Activated T-helper 2 cell treated with anti-CD3 and anti-CD28 coated beads, Interferon-gamma antibody, Interleukin-2, Interleukin-4, amounts not matched to agents 10 μg/mL and 5 μg/mL and 100 μg/mL, durations not matched to agents 14 hours and 24 hours and 36 hours (primary cell): ENCODE measurements at places on chromosomes 2 and 18. TPM values are rescaled to one million over a fixed set of nuclear protein-coding genes. Genes with fewer than 3 reads are reported as not detected.

- no peak for DNase-seq
These were observed 28.1 kb upstream of the MYCN start for GRCh38 chr2:15912203-15912602.

The EGR4 gene
- total RNA-seq, result 0.46 and 0.53 TPM in 2 replicates

GRCh38 chr18:13382366-13382953 lies 163.9 kb downstream of the LDLRAD4 start:
- DNase-seq, result no peak

GRCh38 chr2:55416786-55417568 lies 2.7 kb downstream of the CCDC88A start:
- DNase-seq, result no peak

- no peak for DNase-seq
These were observed 207.2 kb downstream of the NAPG start for GRCh38 chr18:10732990-10733389.
